ENCODE measurements at places on chromosomes 11 and 22.

- no peak for DNase-seq
These were observed 96.5 kb downstream of the CWC15 start for GRCh38 chr11:94876645-94877442.

DNA sequence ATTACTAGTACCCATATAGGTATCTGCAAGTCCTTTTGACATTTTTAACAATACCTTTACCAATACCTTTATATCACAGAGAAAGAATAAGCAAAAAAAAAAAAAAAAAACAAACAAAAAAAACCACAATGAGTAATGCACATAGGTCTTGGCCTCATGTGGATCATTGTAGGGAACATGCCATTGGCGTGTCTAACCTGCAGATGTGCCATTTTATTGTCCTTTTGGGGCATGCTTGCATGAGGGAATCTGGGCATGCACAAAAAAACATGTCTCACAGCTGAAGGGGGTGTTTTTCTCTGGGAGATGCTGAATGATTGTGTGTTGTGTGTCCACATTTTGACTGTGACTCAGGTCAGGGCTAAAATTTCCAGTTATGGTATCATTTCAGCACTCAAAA, 361.6 kb downstream of the GUCY1A2 start:
- no peak for DNase-seq

- DNase-seq, result no peak
These were observed 5.6 kb downstream of the PIM3 start for GRCh38 chr22:49966041-49966773.

- no peak for DNase-seq
These were observed 944.3 kb downstream of the BRD1 start for GRCh38 chr22:48883211-48883960.

DNA sequence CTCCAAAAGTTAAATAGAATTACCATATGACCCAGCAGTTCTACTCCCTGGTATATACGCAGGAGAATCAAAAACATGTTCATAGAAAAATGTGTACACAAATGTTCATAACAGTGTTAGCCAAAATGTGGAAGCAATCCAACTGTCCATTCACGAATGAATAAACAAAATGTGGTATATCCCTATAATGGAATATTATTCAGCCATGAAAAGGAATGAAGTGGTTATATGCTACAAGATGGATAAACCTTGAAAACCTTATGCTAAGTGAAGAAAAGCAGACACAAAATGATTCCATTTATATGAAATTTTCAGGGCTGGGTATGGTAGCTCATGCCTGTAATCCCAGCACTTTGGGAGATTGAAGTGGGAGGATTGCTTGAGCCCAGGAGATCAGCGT, 16.1 kb downstream of the POLD4 start:
- DNase-seq, result no peak

DNA sequence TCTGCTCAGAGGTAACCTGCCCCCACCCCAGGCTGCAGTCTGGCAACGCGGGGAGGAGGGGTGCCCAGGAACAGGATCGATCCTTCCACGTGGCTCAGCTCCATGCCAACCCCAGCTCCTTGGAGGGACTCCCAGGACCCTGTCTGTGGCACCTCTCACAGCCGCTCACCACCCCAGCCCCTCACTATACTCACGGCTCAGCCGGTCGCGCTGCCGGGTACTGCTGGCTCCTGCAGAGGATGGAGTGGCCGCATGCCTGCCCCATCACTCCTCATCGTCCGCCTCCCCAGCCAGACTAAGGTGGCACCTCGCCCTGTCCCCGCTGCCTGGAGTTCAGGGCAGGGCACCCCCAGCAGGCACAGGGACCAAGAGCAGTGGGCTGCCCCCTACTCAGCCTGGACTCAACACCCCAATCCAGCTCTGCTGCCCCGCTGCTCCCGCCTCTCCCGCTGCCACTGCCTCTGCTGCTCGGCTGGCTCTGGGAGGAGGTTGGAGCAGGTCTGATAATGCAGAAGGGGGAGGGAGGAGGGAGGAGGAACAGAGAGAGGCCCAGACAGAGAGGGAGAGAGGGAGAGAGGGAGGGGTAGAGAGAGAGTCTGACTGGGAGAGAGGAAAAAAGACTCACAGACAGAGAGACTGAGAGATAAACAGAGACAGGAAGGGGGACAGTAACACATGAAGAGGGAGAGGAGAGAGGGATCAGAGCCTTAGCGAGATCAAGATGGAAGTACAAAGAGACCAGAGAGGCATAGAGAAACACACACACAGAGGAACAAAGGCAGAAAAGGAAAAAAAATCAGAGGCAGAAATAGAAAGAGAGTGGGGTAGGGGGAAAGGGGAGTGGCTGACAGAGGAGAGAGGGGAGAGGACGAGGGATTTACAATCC, at the start of gene PDE2A:
Gene PDE2A, minus strand, starts transcription at position 480 of the 886 bp plus-strand sequence. Its CDS starts 215 bp downstream, at position 265.
- DNase-seq, result no peak

- no peak for DNase-seq
These were observed 56.7 kb downstream of the C11orf58 start for GRCh38 chr11:16795146-16795545.

DNA sequence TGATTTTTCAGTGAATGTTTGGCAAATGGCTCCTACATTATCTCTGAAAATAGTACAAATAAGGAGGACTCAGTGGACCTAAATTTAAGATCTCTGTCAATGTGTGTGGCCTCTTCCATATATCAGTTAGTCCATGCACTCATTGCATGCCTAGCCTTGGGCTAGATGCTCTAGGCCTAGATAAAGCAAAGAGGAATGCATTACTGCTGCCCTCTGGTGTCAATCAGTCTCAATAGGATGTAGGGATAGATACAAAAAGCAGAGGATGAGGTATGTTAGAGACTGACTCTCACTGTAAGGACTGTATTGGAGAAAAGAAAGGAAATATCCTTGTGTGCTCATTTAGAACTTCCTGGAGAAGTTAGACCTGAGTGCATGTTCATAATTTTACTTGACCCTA, 42.0 kb downstream of the MS4A2 start:
- DNase-seq, result peak; percentile 58

- DNase-seq, result no peak
These were observed 4.5 kb downstream of the RNF121 start for GRCh38 chr11:71933141-71933933.

- DNase-seq, result no peak
These were observed 29.6 kb downstream of the SBF1 start for GRCh38 chr22:50445071-50445879.

DNA sequence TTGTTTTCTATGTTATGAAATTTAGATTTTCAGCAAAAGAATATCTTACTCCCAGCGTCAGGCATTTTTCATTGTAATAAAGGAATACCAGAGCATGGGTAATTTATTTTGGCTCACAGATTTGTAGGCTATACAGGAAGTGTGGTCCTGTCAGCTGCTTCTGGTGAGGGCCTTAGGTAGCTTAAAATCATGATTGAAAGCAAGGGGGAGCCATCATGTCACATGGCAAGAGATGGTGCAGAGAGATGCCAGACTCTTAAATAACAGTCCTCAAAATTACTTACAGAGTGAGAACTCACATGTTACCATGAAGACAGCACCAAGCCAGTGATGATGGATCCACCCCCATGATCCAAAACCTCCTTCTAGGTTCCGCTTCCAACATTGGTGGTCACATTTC, 825.0 kb upstream of the CHORDC1 start:
- no peak for DNase-seq

DNA sequence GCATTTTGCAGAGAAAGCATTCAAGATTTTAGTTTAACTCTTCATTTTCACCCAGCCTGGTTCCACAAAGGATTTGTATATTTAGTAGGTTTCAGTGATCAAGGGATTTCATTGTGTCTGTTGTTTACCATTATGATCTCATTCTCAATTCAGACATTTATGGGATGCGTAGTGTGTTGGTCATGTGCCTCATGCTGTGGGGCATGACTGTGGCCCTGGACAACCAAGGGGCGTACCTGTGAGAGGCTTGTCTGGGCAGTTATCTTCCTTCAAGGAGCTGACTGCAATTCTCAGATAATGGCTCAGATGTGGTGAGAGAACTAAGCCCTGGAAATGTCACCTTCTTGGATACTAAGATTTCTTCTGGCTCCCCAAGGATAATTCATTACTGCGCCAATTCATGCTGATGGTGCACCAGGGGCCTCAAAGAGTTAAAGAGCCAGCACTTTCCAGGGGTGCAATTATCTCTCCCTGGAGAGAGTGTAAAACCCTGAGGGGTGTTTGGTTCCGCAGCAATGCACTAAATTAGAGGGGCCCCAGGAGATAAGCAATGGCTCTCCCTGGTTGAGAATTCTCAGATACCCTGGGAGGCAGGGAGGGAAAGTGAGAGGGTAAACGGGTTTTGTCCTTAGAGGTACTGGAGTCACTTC, 32.2 kb downstream of the SLC6A5 start:
- no peak for DNase-seq

- no peak for DNase-seq
These were observed 18.8 kb downstream of the XKR3 start for GRCh38 chr22:16806401-16806800.

DNA sequence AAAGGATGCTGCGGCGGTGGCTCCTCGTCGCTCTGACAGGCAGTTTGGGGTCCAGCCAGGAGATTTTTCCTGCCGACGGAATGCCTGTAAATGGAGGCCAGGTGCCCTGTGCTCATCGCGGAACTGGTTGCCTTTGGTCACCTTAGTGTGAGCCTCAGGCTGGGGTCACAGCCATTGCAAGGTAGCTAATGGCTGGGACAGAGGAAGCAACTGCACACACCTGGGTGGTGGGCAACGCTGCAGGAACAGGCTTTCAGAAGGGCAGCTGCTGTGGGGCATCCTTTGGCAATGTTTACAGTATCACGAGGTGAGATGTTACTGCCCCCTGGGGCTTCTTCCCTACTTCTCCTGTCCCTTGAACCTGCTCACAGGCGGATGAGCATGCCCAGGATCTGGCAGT, 205.5 kb downstream of the GRIK4 start:
- no peak for DNase-seq

- DNase-seq, result no peak
These were observed 608 bp downstream of the MLC1 start for GRCh38 chr22:50084614-50085021.

- DNase-seq, result peak; percentile 49
These were observed 46.2 kb downstream of the FLRT1 start for GRCh38 chr11:64081745-64082442.

DNA sequence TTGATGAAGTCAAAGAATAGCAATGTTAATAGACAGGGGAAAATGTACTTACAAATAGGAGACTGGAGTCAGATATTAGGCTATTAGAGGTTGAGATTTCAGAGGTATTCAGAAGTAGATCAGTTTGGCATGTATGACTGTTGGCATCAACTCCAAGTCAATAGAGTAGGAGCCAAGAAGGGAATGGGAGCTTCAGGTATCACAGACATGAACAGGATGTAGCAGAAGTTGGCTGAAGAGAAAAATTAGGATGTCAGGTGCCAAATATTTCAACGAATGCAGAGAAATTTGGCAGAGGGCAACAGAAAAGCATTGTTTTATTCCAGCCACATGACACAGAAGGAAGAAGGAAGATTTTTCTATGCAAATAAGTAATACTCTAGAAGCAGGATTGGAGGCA, 69.7 kb downstream of the GLYATL1 start:
- DNase-seq, result no peak

DNA sequence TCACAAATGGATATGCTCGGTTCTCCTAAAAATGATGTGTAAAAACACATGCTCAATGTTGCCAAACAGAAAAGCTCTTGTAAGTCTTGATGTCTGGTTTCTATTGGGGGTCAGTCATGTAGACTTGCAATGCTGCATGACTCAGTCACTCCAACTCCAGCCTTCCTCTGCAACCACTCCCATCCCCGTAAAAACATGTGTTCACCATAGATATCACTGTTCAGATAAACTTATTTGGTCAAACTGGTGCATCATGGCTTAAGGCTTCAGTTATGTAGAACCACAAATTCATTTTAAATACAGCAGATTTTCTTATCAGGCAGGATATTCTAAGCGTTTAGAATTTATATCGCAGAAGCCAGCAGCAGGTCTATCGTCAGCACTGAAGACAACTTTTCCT, 298.4 kb upstream of the LUZP2 start:
- no peak for DNase-seq

DNA sequence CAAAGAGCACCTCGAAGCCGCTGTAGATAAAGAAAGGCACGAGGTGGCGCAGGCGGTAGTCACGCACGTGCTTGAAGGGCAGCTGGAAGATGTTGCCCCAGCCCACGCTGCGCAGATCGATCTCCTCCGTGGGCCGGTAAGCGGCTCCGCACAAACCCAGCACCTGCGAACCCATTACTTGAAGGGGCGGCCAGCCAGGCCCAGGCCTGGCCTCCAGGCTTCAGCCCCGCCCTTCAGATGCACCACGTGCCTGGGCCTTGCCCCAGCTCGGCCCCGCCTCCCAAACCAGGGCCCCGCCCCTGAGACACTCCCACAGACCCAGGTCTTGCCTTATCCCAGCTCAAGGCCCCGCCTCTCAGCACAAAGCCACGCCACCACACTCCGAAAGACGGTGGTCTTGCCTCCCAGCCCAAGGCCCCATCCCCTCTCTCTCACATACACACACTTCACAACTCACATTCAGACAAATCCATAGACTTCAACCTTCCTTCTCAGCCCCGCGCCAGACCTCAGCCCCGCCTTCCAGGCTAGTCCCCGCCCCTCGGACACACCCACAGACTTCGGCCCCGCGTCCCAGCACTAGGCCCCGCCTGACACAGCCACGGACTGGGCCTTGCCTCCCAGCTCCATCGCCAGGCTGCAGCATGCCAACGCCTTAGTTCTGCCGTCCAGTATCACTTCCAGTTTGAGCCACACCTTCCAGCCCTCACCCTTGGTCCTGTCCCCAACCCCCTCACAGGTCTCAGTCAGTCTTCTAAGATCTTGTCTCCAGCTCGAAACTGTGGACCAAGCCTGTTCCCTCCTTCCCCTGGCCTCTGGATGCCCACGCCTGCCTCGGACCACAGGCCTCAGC, 7.0 kb downstream of the UNC93B1 start:
- no peak for DNase-seq

GRCh38 chr11:123382555-123383074, 47.5 kb upstream of the GRAMD1B start:
- no peak for DNase-seq

DNA sequence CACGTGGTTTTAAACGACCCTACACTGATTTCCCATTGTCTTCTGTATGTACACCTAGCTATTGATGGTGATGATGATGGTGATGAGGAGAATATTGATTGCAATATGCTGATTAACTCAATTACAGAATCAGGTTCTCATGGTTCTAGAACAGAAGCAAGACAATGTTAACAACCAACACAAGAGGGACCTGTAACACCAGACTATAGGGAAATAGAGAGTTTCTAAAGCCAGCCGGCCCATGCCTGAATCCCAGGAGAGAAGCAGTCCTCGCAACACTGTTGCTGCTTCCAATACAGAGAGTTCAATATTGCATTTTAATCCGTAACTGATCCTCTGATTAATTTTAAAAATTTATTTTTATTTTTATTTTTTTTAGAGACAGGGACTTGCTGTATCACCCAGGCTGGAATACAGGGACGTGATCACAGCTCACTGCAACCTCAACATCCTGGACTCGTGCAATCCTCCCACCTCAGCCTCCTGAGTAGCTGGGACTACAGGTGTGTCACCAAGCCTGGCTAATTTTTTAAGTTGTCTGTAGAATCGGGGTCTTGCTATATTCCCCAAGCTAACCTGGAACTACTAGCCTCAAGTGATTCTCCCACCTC, 22.2 kb upstream of the UBASH3B start:
- DNase-seq, result peak; percentile 50
